ENCODE measurements at places on chromosomes 2 and 18. TPM values are rescaled to one million over a fixed set of nuclear protein-coding genes. Genes with fewer than 3 reads are reported as not detected.

The SERPINB10 gene
- 3.4 TPM for total RNA-seq

The TUBA4B gene
- total RNA-seq, result not detected

The ALKAL2 gene
- not detected for total RNA-seq

The C2orf78 gene
- not detected for total RNA-seq

The XDH gene
- total RNA-seq, result not detected

The CNGA3 gene
- 0.05 TPM for total RNA-seq

The CAPN14 gene
- total RNA-seq, result not detected

The ITPRIPL1 gene
- 3.2 TPM for total RNA-seq

The CXCR1 gene
- total RNA-seq, result not detected
